Stimulated activated CD4-positive, alpha-beta T cell treated with anti-CD3 and anti-CD28 coated beads, Interleukin-2, amount 100 ng/mL, for 24 hours (primary cell): ENCODE measurements at places on chromosomes 2 and 18.

DNA sequence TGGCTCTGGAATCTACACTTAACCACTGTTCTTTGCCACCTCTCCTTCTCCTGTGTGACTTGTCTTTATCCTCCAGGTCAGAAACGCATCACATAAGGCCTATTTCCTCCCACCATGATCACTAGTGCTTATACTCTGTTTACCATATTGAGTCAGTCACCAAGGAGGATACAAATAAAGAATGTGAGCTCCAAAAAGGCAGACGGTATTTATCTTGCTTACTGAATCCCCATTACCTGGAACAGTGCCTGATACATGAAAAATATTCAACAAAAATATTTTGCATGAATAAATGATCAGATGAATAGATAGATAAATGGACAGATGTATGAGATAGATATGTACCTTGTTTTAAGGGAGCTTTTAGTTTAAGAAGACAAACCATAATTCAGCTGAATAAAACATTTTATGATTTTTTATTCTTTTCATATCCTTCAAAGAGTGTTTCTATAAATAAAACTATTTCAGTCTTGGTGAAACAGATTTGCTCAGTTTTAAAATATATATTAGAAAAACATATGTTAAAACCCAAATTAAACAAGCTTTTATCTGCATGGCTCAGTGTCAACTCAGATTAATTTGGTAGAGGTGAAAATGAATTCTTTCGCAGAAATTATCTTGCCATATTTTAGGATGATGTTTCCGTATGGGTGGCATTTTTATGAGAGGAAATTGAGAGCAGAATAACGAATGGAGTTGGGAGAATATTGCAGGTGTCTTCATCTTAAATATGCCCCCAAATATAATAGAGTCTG is 799.9 kb downstream of the DCC start:
- DNase-seq, result no peak

DNA sequence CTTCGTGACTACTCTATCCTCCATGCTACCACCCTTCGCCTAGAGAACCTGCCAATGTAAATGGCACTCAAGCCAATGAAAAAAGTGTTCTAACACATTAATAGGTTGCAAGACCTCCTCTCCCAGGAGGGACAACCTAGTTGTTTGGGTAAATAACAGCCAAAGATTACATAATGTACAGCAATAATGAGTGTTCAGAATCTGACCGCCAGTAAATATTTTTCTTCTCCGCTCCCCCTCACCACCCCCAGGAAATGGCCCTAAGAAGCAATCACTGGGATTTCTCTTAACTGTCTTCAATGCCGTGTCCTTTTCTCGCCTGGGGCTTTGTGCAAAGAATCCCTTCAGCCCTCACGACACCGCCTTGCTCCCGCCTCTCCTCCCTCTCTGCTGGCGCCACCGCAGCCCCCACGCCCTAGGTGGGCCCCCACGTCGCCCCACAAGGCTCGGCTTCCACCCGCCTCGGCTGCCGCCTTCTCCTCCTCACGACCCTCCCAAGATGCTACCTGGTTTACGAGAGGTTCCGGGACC is 458 bp downstream of the HYCC2 start:
- no peak for DNase-seq

DNA sequence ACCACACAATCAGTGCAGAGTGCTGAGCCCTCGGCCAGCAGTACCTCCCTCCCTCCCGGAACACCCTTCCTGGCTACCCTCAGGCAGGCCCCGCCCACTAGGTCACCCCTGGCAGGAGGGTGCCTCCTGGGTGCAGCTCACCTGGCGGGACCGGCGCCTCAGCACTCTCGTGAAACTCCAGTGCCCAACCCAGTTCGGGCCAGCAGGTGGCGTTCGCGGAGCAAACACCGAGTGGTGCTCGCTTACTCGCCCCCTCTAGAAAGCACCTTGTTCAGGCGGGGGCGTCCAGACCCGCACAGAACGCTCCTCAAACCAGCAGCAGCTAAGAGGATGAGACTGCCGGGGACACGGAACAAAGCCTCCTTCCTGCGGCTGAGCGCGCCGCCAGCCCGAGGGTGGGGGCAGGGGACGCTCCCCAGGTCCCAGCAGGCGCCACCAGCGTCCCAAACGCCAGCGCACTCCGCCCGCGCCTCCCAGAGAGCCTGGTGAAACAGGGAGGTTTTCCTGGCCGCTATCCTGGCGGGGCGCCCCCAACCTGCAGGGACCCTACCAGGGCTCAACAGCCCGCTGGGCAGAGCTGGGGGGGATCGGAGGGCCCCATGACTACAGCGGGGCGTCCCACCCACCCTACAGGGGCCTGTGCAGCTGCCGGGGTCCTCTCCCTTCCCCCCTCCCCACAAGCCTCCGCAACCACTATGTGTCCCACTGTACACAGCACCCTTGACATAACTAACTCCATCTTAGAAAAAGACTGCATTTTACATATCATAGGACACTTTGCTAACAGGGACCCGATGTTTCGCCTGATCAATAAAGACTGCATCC is 44.7 kb downstream of the MRPS5 start:
- peak; percentile 91 for DNase-seq

DNA sequence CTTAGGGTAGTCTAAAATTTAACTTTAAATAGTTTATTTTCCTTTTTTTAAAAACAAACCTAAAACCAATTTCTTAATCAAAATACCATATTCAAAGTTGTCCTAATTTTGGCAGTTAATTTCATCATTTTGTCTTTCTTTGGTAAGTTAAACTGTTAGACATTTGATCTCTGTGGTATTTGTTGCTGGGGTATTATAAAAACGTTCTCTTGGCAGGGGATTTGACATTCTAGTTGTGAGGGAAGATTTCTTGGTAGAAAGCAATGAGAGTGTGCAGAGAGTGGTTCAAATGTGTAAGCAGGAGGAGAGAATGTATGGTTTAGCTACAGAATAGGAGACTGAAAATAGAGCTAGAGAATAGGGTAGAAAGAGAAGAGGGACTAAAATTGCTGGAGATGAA is 14.6 kb downstream of the GULP1 start:
- no peak for DNase-seq

DNA sequence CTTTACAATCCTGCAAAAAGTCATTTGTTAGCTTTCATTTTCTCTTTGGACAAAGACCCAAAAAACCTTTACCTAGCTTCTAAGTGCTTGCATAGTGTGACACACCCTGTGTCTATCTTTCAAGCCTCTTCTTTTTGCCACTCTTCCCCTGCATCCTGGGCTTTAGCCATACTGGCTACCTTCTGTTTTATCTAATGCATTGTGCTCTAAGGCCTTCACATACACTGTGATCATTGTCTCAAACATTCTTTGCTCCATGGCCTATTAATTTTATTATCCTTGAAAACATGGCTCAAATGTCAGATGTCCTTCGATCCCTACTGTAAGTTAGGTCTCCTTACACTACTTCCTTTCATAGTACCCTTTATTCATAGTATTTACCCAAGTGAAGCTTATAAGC is 84.4 kb downstream of the PIK3C3 start:
- no peak for DNase-seq

DNA sequence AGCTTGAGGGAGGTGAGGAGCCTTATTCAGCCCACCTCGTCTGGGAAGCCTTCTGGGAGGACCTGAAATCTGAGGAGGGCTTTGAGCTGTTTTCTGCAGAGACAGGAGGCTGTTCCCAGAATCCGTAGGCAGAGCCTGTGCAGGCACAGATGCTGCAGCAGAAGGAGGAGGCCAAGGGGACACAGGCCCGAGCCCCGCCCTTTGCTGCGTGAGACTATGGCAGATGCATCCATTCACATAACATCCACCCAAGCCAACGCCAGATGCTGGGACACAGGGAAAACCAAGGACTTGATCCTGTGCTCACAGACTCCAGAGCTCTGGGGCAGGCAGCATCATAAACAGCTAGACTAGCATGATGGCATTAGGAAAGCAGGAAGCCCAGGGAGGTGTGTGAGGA is 98.2 kb downstream of the KCNF1 start:
- DNase-seq, result no peak

DNA sequence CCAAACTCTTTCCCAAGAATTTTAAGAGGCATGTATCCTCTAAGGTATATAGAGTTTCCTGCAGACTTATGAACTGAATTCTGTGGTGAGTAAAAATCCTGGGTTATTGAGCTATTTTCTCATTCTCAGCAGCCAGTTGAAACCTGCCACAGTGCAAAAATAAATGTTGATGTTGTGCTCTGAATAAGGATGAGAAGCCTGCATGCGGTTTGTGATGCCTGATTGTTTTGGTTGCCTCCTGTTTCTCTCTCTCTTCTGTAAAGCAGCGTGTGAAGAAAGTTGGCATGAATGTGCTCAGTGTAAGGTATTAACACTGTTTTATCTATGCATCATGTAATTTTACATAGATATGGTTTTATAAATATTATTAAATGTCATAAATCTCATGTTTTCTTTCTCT is 452.6 kb downstream of the CDH2 start:
- DNase-seq, result no peak

GRCh38 chr2:180722551-180723239 is 257.7 kb upstream of the UBE2E3 start:
- DNase-seq, result no peak

GRCh38 chr2:195508139-195508455 is 148.9 kb upstream of the SLC39A10 start:
- DNase-seq, result no peak

GRCh38 chr2:70887550-70888246 is 48.0 kb upstream of the ATP6V1B1 start:
- DNase-seq, result peak; percentile 76

GRCh38 chr18:42363446-42364441 is 408.7 kb downstream of the PIK3C3 start:
- no peak for DNase-seq

- no peak for DNase-seq
These were observed 227.7 kb downstream of the ARHGAP15 start for GRCh38 chr2:143356736-143357446.

- no peak for DNase-seq
These were observed 268.3 kb downstream of the VAPA start for GRCh38 chr18:10182009-10182624.

DNA sequence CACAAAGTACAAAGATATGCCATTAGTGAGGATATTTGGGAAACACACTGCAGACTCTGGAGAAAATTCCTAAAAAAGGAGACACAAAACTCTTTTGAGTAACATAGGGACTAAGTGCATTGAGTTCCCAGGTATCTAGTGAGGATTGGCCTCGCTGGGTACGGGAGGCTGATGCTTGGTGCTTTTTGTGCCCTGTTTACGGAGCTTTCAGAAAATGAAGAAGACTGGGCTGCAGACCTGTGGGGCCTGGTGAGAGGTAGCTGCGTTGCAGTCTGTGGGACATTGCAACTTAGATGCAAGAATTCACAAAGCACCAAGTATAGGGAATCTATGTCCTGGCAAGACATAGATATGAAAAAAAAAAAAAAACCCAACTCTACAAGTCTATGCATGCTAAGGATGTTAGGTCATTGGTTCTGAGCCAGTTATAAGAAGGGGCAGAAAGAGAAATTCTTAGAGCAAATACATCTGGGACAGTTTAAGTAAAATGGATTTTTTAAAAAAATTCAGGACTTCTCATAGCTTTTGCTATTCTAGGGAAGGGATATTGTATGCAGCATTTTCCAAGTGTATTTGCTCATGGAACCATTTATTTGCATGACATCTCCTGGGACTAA is 156.0 kb downstream of the SLC4A3 start:
- no peak for DNase-seq

DNA sequence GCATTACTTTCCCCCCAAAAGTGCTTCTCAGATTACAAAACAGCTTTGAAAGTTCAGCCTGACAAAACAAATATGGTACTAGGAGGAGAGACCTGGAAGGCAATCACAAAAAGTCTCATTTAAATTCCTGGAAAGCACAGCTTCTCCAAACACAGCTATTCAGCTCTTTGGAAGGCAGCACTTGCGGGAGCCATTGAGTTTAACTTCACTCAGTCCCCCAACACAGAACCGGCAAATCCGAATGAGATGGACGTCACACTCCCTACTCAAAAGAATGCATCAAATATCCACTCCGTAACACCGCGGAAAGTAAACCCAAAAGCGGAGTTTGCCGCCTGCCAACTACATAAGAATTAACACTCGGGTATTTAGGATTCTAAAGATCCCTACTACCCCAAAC is 638 bp downstream of the ST6GAL2 start:
- no peak for DNase-seq
